Pulmonary artery endothelial cell (primary cell): ENCODE measurements at places on chromosomes 4 and X.

- peak; percentile 81 for DNase-seq
Observed at GRCh38 chr4:88823058-88823919, 125.7 kb upstream of the NAP1L5 start.

DNA sequence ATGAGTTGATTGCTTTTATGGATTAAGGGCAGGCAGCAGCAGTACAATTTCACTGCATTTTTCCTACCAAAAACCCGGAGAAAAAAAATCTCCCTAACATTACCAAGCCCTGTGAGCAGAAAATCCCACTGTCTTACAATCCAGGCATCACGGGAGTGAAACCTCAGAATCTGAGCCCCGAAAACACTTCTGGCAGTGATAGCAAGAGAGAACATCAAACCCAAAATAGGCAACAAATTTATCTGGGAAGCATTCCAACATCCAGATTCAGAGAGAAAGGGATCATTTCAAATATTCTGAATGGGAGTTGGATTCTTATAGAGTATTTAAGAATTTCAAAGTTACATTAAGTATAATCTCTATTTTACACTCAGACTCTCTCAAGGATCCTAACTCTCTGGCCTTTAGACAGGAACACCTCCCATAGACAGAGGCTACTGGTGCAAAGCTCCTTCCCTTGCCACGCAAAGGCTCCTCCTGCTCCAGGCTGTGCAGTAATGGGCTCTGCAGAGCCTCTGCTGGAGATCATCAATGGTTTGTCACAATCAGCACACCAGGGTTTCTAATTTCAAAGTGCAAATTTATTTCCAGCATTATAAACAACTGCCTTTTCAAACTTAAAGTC, 256.9 kb downstream of the PARM1 start:
- DNase-seq: no peak

DNA sequence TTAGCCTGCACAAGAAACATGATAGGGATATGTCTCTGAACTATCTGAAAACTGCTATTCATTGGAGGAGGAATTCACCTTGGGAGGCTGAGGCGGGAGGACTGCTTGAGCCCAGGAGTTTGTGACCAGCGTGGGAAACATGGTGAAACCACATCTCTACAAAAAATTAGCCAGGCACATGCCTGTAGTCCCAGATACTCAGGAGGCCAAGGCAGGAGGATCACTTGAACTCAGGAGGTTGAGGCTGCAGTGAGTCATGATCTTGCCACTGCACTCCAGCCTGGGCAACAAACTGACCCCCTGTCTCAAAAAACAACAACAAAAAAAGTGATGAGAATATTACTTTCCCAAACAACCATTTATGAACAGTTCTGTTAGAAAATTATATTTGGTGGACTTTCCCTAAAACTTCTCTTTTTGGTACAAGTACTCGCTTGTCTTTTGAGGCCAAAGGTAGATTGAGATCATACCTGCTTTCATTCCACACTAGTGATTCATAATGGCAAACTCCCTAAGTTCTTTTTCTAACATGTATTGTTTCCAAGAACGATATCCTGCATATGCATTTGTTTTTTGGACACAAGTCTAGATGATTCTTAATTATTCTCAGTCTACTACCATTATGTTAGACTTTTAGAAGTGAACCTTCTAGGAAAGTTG, 33.4 kb downstream of the METTL14 start:
- no peak for DNase-seq

DNA sequence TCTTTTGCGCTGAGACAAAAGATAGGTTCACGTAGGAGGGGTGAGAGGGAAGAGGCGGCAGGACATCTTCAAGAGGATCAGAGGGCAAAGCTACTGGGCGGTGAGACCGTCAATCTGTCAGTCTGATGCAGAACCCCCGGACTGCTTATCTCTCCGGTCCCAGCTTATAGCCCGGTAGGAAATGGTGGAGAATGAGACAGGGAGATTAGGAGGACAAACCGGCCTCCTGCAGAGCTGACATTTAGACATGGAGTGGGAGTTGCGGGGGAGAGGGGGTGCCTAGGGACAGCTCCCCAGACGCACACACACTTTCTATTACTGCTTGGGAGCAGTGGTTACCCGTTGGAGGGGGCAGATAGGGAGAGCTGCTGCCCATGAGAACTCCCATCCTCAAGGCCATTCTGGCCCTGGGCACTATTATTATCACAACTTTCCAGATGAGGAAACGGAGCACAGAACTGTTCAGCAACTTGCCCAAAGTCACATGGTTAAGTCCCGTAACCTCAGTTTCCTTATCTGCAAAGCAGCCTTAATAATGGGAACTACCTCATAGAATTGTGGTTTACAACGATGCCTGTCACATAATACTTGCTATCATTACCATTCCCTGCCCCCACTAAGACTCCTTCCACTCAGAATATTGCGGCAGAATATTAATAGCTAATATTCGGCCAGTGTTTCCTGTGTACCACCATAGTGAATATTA, 1.1 kb upstream of the HDAC6 start:
- DNase-seq: no peak

- DNase-seq: no peak
Observed at GRCh38 chr4:74919783-74920182, 13.1 kb upstream of the PARM1 start.

DNA sequence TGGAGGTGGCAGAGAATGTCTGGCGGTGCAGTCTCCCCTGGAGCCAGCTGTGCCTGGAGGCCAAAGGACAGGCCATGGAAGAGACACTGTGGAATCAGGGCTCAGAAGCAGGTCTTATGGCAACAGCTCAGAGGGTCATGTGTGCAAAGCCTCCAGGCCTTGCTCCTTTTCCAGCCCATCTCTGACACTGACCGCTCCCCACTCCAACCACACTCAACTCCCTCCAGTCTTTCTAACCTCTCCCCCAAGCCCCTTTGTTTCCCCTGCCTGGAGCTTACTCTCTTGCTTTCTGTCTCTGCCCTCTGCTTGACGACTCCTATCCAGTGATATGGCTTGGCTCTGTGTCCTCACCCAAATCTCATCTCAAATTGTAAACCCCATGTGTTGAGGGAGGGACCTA, 34.2 kb upstream of the CRMP1 start:
- DNase-seq: no peak

GRCh38 chrX:131621650-131622049, 77.8 kb downstream of the OR13H1 start:
- DNase-seq: no peak
